A673 (cell line): ENCODE measurements at places on chromosomes 6 and 20.

DNA sequence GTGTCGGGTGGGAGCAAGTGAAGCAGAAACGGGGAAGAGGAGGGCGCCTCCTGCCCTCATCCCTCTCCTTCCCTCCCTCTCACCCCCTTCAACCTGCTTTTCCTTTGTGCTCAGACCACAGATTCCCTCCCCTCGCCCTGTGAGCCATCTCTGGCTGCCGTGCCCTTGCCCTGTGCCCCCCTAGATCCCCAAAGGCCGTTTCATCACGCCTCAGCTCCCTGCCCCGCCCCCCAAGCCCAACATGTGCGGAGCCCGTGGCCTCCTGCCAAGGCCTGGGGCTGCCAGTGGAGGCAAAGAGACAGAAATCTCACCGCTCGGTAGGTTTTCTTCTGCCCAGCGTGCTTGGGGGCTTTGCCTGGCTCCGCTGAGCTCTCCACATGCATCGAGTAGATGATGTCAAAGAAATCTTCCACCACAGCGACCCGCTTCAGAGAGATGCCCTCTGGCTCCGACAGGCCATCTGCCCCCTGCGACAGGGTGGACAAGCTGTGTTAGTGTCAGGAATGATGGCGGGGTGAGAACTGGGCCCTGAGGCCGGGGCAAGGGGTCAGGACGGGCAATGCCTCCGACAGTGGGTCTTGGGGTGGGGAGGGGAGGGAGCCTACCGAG is 57.6 kb downstream of the NOL4L start:
- H3K4me1 ChIP-seq = no peaks in the 10 kb centered on the region
- DNase-seq = no peak
- no peak overlapping the region for H3K4me3 ChIP-seq
- no peaks in the 10 kb centered on the region for H3K36me3 ChIP-seq
- H3K27ac ChIP-seq = no peak overlapping the region
- no peaks in the 10 kb centered on the region for H3K27me3 ChIP-seq

GRCh38 chr6:117555882-117556498 is 46.3 kb downstream of the GOPC start:
- no peak overlapping the region for H3K27ac ChIP-seq
- no peaks in the 10 kb centered on the region for H3K27me3 ChIP-seq
- no peaks in the 10 kb centered on the region for H3K36me3 ChIP-seq
- H3K4me3 ChIP-seq = no peak overlapping the region

DNA sequence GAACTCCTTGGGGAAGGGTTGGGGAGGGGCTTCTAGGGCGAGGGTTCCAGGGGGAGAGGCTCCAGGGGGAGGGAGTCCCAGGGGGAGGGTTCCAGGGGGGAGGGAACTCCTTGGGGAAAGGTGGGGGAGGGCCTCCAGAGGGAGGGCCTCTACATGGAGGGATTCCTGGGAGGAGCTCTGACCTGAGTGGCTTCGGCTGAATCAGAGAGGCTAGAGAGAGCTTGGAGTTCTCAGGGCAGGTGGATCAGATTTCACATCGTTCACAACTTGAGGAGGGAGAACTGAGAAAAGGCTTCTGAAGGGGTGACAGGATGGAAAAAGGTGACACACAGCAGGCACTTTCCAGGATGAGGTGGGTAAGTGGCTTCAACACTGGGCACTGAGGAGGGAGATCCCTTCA is 49.1 kb downstream of the DAAM2 start:
- no peaks in the 10 kb centered on the region for H3K4me1 ChIP-seq
- no peak for DNase-seq
- H3K4me3 ChIP-seq = no peak overlapping the region

DNA sequence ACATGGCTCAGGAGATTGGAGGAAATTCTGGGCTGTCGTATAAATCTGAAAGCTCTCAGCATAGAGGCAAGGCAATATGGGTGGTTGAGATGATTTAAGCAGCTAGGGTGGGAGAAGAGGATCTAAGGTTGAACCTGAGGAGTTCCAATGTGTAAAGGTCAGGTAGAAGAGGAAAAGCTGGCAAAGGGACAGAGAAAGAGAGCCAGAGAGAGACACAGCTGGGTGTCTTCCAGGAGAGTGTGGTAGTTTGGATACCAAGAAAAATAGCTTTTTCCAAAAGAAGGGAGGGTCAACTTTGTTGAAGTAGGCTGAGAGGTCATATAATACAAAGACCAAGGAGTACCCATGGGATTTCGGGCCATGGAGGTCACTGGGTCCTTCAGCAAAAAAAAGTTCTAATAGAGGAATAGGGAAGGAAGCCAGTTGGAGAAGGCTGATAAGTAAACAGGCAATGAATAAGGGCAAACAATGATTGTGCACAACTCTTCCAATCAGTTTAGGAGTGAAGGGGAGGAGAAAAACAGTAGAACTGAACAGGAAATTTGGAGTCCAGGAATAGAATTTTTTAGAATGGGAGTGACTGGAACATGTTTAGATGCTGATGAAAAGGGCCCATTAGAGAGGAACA is 135.1 kb downstream of the QRSL1 start:
- H3K4me1 ChIP-seq = no peaks in the 10 kb centered on the region
- H3K4me3 ChIP-seq = no peak overlapping the region
- H3K36me3 ChIP-seq = no peaks in the 10 kb centered on the region
- no peaks in the 10 kb centered on the region for H3K27me3 ChIP-seq
- DNase-seq = no peak
- H3K27ac ChIP-seq = no peak overlapping the region

DNA sequence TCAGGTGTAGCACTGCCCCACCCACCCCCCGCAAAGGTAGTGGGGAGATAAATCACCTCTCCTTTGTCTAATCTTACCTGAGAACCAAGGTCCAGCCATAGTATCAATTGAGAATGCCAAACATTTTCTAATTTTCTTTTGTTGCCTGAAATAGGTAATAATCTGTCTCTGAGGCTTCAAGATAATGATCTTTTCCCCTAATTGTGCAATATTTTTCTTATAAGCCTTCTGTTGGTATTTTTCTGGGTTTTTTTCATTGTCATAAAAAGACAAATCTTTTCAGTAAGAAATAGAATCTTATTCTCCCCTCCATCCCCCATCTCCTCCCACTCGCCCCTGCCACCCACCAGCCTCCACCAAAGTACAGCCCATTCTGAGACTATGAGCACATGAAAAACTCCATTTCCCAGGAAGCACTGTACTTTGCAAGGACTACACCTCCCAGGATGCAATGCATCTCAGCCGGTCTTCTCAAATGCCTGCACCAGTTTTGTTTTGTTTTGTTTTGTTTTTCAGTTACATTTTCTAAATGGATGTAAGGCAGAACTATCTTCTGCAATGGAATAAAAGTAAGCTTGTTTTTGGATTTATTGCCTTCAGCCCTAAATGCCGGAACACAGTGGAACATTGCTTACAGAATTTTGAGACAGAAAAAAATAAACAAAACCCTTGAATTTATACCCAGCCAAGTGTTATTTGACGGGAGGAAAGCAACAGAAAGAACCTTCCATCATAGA is 268.0 kb downstream of the TFAP2A start:
- no peaks in the 10 kb centered on the region for H3K4me1 ChIP-seq
- H3K4me3 ChIP-seq = peak overlapping the region; percentile 14
- H3K36me3 ChIP-seq = no peaks in the 10 kb centered on the region
- DNase-seq = peak; percentile 74
- no peak overlapping the region for H3K27ac ChIP-seq

GRCh38 chr20:4227085-4227821 is 211.9 kb upstream of the RNF24 start:
- no peaks in the 10 kb centered on the region for H3K27me3 ChIP-seq
- H3K4me1 ChIP-seq = peaks cover 72% of the 10 kb centered on the region
- peak overlapping the region; percentile 81 for H3K27ac ChIP-seq
- no peak overlapping the region for H3K4me3 ChIP-seq
- peak; percentile 74 for DNase-seq

DNA sequence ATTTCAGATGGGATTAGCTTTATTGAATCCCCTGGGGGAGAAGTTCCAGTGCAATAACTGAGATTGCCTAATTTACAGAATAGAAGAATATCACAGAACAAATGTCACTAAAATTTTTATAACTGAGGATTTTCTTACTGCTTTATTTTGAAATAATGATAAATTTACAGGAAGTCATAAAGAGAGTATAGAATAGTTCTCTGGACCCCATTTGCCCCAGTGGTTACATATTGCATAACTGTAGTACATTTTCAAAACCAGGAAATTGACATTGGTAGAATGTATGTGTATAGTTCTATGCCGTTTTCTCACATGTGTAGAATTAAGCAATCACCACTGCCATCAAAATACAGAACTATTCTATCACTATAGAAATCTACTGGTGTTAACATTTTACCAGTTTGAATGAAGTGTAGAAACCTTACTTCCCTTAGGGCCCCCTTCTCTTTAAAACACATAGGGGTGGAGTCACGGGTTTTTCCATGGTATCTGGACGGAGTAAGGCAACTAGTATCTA is 18.3 kb downstream of the KIF6 start:
- peak; percentile 78 for DNase-seq
- no peaks in the 10 kb centered on the region for H3K36me3 ChIP-seq
- no peak overlapping the region for H3K4me3 ChIP-seq
- H3K4me1 ChIP-seq = peaks cover 24% of the 10 kb centered on the region

- H3K4me3 ChIP-seq = no peak overlapping the region
- no peak for DNase-seq
- no peaks in the 10 kb centered on the region for H3K36me3 ChIP-seq
Observed at GRCh38 chr20:761418-762381, 6.6 kb downstream of the SLC52A3 start.

DNA sequence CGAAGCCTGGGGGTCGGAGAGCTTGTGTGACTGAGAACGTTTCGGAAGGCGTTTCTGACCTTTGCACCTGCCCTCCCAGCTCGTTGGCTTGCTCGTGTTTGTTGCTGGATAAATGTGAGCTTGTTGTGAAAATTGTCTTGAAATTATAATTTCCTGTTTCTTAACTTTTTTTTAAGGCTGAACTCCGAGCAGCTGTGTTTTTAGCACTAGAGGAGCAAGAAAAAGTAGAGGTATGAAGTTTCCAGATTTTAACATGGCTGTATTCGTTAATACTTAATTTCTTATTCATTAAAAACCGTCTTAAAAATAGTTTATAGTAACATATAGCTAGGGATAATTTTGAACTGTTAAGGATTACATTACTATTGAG is 672 bp downstream of the CEP43 start:
- peaks cover 27% of the 10 kb centered on the region for H3K36me3 ChIP-seq
- no peak for DNase-seq
- H3K27ac ChIP-seq = peak overlapping the region; percentile 94

- H3K4me3 ChIP-seq = no peak overlapping the region
- no peak overlapping the region for H3K27ac ChIP-seq
- DNase-seq = no peak
- H3K27me3 ChIP-seq = no peaks in the 10 kb centered on the region
- no peaks in the 10 kb centered on the region for H3K36me3 ChIP-seq
- H3K4me1 ChIP-seq = no peaks in the 10 kb centered on the region
Observed at GRCh38 chr6:43800298-43800623, 30.2 kb downstream of the VEGFA start.

GRCh38 chr6:80154160-80154559 is 47.7 kb downstream of the BCKDHB start:
- no peak for DNase-seq
- H3K27me3 ChIP-seq = no peaks in the 10 kb centered on the region
- no peak overlapping the region for H3K4me3 ChIP-seq
- H3K36me3 ChIP-seq = no peaks in the 10 kb centered on the region
- H3K27ac ChIP-seq = no peak overlapping the region

DNA sequence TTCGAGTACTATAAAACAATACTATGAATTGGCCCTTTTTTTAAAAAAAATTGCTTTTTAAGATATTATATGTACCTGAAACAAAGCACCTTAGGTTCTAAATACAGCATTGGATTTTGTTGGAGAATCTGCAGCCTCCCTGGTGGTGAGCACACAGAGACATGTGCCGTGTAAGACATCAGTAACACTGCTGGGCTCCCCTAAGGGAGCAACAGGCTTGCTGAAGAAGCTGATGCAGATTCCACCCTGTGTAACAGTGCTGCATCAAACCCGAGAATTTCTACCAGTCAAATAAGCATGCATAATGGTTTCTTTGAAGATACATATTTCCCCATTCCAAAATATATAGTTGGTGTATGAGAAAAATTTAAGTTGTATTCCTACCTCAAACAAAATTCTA is 17.4 kb downstream of the KIAA1586 start:
- no peak overlapping the region for H3K4me3 ChIP-seq
- H3K36me3 ChIP-seq = peaks cover 3% of the 10 kb centered on the region
- no peaks in the 10 kb centered on the region for H3K27me3 ChIP-seq
- no peaks in the 10 kb centered on the region for H3K4me1 ChIP-seq

GRCh38 chr6:55652429-55652828 is 73.4 kb upstream of the HMGCLL1 start:
- no peak for DNase-seq
- no peaks in the 10 kb centered on the region for H3K36me3 ChIP-seq
- H3K27me3 ChIP-seq = no peaks in the 10 kb centered on the region
- H3K4me1 ChIP-seq = no peaks in the 10 kb centered on the region
- H3K4me3 ChIP-seq = no peak overlapping the region
- H3K27ac ChIP-seq = no peak overlapping the region

- H3K27ac ChIP-seq = no peak overlapping the region
- DNase-seq = no peak
- H3K27me3 ChIP-seq = no peaks in the 10 kb centered on the region
- H3K4me3 ChIP-seq = no peak overlapping the region
- no peaks in the 10 kb centered on the region for H3K36me3 ChIP-seq
- peaks cover 38% of the 10 kb centered on the region for H3K4me1 ChIP-seq
Observed at GRCh38 chr6:131372535-131372934, 200.5 kb upstream of the ARG1 start.

DNA sequence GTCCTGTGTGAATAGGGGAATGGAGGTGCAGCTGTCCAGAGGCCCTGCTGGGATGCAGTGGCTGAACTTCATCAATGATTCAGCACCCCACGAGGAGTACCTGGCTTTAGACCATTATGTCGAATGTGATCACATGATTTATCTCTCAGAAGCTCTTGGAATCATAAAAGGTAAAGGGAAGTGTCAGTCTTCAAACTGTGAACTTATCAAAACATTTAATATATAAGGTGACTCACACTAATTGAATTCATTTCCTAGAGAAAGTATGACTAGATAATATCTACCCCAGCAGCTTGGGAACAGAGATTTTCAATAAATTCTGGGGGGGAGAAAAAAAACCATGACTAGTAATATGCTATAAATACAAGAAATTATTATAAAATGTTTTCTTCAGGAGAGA is 29.5 kb downstream of the ALDH8A1 start:
- H3K27ac ChIP-seq = no peak overlapping the region
- DNase-seq = no peak
- no peak overlapping the region for H3K4me3 ChIP-seq
- no peaks in the 10 kb centered on the region for H3K27me3 ChIP-seq
- no peaks in the 10 kb centered on the region for H3K36me3 ChIP-seq
- no peaks in the 10 kb centered on the region for H3K4me1 ChIP-seq

DNA sequence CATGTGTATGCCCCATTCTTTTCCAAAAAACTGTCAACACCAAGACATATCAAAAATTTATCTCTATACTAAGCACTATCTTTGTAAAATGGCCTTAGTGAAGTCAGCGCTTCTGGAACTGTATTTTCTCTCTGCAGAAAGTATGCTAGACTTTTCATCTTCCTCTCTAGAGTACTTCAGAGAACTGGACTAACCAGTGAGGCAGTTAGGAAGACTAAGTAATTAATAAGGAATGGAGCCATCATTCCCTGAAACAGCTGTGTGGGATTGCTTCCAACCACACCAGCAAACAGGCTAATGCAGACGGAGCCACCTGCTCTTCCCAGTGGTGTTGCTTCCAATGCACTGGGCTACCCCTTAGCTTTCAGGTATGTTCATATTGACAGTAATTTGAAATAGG is 169.1 kb upstream of the FUT9 start:
- no peak overlapping the region for H3K27ac ChIP-seq
- no peak overlapping the region for H3K4me3 ChIP-seq
- peaks cover 4% of the 10 kb centered on the region for H3K27me3 ChIP-seq
- no peaks in the 10 kb centered on the region for H3K4me1 ChIP-seq
- no peak for DNase-seq
